Stimulated activated naive CD4-positive, alpha-beta T cell (primary cell): ENCODE measurements at places on chromosomes 7 and 10.
A peak's percentile ranks its signal among the peaks of the same experiment; 100 is the strongest.

DNA sequence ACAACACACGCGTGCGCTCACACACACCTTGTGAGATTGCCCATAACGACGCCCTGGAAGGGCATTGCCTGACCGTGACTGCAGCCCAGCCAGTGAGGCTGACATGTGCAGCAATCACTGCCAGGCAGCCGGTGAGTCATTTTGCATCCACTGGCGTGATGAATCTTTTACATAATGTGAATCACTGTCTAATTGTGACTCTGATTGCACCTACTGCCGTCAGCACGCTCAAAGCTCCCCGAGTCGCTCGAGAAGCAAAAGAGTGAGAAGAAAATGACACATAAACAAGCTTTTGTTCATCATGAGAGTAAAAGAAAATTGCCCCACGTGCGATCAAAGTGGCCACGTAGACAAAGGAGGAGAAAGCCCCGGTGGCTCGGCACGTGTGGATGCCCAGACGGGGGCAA is 117.4 kb upstream of the PFKP start:
- DNase-seq: no peak

DNA sequence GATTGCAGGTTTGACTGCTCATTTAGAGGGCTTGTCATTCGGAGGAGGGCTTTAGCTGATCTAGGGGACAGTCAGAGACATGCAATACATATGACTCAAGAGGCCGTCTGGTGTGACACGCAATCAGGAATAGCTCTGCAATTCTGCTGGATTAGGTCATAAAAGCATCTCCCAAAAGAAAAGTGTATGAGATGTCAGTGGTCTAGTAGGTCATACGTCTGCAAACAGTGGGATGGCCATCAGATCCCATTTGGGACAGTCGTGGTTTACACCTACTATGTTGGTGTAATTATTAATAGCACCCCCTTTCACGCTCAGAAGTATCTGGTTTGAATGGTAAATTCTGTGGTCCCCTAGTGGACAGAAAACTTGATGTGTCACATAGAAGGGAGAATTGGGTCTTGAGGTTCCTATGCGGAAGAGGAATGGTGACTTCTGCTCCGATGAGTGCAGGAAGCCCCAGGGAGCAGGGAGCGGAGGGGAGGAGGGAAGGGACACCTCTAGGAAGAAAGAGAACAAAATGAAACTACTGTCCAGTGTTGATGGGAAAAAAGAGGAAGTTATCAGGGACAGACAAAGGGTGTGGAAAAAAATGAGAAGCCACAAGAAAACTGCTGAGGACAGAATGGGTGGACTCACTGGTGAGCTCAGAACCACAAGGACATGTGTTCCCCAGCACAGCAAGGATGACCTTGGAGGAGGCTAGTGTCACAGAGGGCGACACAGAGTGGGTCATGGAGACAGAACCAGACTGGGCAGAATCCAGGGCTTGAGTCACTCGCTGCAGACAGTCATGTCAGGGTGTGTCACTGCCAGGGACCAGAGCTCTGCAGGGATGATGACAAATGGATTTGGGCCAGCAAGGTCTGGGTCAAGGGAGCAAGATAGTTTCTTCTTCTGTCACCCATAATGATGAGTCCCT is 59.9 kb downstream of the MAP3K8 start:
- DNase-seq: no peak

DNA sequence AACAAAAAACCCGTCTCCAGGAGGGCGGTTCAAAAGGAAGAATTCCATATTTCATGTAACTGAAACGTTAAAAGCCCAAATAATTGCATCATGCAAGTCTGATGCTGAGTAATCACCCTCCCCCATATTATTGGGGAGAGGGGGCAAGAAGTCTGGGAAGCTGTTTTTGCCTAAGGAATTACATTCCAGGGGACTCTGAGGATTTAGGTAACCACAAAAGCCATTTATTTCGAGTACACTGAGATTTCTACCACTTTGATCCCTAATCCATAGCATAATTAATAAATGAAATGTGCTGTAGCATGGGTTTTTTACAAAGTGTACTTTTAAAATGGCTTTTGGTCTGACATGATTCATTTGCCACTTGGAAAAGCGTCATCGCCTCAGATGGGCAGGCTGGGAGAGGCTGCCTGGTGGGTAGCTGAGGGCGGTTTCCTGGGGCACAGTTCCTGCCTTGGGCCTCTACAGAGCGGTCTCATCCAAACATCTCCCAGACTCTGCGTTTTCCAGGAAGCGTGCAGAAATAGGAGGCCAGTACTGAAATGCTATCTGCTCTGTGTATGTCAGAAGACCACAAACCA is 106.5 kb downstream of the TCF7L2 start:
- DNase-seq: no peak

- no peak for DNase-seq
Measured at GRCh38 chr10:101894742-101895141, 51.1 kb upstream of the KCNIP2 start.

GRCh38 chr7:78267141-78267540 is 468.6 kb downstream of the PHTF2 start:
- no peak for DNase-seq

DNA sequence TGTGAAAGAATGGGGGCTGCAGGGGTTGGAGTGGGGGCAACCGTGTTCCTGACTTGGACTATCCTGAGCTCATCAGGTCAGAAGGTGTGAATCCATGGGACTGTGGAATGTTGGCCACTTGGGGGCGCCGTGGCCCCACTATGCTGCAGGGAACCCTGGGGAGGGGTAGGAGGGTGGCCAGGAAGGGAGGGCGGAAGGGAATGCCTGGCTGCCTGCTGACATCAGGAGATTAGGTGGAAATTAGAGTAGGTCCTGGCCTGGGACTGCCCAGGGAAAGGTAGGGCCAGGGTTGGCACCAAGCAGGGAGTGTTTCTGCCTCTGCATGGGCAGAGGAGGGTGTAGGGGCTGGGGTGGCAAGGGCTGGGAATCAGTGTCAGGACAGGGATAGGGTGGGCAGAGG is 65.8 kb upstream of the PRSS58 start:
- DNase-seq: peak; percentile 39

DNA sequence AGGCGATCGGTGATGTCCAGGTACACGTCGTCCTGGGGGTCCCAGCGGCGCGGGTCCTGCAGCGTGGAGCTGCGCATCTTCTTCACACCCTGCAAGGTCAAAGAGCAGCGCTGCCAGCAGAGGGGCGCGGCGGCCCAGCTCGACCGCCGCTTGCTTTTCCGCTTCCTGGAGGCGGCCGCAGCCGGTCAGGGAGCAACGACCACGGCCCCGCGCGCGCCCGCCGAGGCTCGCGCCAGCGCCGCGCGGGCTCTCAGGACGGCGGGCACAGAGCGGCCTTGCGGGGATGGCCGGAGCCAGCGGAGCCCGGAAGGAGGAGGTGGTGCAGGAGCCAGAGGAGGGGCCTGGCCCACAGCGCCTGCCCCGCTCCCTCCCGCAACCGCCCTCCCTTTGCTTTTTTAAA is 76.4 kb upstream of the CDC14C start:
- DNase-seq: no peak

GRCh38 chr10:42578019-42578418 is 60.4 kb downstream of the ZNF33B start:
- no peak for DNase-seq

- no peak for DNase-seq
Measured at GRCh38 chr10:49207936-49208487, 19.8 kb upstream of the TMEM273 start.

DNA sequence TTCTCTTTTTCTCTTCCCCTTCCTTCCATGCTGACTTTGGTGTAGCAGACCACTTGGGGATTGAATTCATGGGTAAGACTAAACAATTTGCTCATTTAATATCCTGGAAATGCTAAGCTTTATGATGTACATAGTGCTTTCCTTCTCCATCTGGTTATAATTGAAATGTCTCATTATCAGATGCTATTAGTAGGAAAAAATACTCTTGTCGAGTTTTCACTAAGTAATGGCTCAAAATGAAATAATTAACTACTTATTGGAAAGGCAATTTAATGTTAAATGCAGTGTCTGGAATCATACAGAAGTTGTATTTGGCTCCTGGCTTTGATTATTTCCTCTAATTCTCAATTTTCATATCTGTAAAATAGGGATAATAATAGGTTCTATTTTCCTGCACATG is 990.4 kb downstream of the NRG3 start:
- no peak for DNase-seq

DNA sequence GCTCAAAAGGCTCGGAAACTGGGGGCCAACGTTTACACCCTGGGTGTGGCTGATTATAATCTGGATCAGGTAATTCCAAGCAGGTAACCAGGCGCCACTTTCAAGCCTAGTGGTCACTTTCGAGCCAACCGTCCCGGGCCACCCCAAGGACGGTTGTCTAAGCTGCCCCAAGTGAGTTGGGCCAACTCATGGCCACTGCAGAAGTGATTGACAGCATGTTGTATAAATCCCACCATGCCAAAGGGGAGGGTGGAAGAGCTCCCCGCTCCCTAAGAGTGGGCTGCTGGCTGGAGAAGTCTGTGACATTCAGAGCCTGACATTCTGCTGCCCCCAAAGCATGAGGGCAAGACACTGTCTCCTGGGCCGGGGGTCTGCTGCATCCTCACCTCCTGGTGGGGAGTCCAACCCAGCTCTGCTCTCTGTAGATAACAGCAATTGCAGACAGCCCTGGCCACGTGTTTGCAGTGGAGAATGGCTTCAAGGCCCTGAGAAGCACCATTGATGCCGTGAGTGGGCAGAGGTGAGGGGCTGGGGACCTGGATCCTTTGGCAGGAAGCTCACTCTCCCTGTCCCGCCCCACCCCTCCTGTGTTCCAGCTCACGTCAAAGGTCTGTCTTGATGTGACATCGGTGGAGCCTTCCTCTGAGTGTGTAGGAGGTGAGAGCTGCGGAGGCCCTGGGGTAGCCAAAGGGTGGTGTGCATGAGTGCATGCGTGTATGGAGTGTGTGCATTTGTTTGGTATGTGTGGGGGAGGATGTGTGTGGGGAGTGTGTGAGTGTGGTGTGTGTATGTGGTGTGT is 10.8 kb downstream of the ANTXRL start:
- DNase-seq: no peak

DNA sequence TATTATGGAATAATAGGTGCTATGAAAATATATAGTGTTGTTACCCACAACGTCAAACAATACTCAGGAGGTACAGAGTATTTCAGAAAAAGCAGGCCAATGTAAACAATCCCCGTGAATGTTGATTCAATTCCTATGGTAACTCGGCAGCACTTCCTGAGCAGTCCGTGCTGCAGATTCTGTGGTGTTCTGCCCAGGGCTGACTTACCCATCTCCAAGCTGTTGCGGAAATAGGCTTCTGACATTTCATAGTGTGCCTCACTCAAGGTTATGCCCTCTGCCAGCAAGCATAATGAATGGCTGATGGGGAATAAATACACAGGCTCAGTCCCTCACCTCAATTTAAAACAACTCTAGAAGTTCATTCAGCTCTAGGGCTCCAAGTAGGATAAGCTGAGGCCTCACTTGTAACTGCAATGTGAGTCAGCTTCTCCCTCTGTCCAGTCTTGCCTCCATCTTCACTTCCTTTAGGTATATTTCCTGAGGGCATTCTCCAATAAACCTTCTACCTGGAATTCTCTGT is 177.6 kb downstream of the GNAI1 start:
- peak; percentile 22 for DNase-seq
